Esophagus squamous epithelium (tissue), 5 donors: ENCODE measurements at places on chromosomes 2 and 18.

- DNase-seq: no peak
Observed at GRCh38 chr18:24246143-24246542, 107.3 kb downstream of the CABYR start.

DNA sequence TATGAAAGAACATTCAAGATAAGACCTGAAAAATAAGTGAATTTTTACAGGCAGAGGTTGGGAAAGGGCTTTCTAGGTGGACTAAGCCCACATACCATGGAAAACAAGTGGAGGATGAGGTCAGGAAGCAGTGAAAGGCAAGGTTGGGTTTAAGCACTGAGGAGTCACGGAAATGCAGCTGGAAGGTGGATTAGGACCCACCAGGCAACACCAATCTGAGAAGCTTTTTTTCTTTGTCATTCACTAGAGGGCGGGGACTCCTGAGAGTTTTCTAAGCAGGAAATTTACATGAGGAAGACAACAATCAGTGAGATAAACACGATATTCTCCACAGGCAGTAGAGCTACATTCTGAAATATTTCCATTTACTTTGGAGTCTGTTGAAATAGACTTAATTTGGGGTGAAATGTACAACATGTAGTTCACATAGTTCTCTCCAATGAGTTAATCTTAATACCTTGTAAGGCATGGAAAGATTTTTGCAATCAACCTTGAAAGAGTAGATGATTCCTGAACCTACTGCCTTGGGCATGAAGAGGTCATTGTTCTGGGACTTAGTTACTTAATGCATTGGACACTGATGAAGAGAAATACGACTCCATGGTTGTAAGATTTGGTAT lies 40.7 kb downstream of the VIT start:
- no peak for DNase-seq

GRCh38 chr2:106280224-106280623 lies 86.1 kb upstream of the UXS1 start:
- no peak for DNase-seq

DNA sequence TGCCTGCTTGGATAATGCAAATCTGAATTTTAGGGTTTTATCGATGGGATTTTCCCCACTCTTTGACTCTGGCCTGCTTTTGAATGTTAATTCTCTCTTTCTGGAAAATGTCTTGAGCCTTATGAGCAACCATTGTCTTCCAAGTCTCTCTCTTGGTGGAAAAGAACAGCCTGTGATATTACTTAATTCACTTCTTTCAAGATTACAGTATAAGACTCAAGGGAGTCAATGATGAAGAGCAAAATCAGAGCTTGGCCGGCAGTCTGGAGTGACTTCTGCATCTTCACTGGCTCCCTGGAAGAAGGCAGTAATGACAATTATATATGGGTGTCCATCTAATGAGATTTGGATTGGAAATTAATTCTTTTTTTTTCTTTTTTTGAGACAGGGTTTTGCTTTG lies 122.9 kb upstream of the ZEB2 start:
- DNase-seq: no peak

DNA sequence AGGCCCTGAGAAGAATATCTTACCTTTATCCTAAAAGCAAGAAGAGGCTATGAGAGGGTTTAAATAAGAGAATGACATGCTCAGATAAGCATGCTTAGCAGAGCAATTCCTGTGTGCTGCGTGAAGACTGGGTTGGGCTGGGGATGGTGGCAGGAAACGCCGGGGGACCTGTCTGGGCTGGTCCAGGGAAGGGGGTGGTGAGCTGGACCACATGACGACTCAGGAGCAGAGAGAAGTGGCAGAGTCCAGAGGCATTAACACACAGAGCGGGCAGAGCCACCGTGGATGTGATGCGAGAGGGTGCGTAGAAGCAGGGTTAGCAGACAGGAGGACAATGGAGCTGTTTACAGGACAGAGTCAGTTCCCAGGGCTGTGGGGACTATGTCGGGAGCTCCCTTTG lies 84.5 kb downstream of the ZBTB7C start:
- DNase-seq: no peak

GRCh38 chr2:229695961-229696360 lies 18.4 kb downstream of the DNER start:
- no peak for DNase-seq

DNA sequence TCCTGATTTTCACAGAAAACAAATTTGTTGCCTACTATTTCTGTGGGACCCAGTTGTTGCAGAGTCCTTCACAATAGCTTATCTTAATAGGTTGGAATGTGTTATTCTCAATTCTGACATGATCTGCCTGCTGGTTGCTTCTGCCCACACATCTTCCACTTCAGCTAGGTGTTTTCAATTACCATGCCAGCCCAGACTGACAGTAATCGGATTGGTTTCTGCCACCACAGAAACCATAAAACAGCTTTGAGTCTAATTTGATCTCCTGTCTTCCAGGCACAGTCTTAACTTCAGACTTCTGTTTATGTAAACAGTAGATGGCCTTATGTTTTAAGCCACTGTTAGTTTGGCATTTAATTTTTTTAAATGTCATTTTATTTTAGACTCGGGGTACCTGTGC lies 248.2 kb upstream of the RBMS1 start:
- DNase-seq: no peak

DNA sequence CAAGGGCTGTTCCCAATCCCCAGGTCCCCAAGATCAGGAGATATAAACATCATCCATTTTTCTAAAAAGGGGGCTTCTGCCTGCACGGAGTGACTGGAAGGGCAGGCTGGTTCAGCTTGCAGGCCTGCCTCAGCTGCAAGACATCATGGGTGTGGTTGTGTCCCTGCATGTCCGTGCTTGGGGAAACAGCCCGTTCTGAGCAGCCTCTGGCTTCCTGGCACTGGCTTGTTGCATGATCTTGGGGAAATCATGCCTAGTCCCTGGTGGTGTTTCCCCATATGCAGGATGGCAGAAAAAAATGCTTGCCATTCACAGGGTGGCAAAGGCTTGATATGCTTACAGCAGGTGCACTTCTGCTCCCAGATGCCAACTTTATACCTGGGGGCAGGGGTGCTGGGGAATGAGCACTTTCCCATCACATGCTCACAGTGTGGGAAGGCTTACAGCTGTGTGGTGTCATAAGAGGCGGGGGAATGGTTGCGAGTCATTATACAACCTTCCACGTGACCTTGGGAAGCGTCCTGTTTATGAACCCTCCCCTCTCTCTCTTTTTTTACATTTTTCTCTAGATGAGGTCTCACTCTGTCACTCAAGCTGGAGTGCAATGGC lies 7.2 kb downstream of the PCARE start:
- DNase-seq: no peak

DNA sequence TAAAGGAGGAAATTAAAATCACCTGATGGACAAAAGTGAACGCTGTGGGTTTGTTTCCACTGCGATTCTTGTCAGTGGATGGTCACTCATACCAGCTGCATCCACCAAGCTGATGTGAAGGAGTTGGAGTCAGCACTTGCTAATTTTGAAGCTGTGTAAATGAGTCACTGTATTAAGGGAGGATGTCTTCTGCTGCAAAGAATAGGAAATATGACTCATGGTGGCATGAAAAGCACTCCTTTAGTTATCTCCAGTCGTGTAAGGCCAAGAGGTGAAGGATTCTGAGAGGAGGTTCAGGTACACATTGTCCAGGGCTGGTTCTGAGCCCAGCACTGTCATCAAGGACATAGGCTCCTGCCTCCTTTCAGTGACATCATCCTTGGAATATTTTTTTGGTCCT lies 71.7 kb upstream of the SKOR2 start:
- no peak for DNase-seq

GRCh38 chr2:116511426-116511825 lies 1303.1 kb upstream of the DDX18 start:
- DNase-seq: no peak

GRCh38 chr2:106197878-106198277 lies 3.8 kb upstream of the UXS1 start:
- DNase-seq: no peak

DNA sequence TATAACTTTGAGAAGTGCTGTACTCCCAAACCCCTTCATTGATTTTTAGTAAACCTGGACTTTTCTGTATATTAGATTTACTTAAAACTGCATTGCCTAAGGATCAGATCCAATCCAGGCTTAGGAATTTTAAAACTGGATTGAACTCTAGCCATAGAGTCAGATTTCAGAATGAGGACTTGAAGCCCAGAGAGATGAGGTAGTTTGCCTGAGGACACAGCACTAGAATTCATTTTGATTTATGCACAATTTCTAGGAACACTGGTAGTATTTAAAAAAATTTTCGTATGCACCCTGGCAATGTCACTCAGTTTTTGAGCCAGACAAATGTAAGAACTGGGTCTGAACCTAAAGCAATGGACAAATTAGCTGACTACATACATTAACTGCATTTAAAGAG lies 144.9 kb downstream of the KCTD1 start:
- DNase-seq: no peak

DNA sequence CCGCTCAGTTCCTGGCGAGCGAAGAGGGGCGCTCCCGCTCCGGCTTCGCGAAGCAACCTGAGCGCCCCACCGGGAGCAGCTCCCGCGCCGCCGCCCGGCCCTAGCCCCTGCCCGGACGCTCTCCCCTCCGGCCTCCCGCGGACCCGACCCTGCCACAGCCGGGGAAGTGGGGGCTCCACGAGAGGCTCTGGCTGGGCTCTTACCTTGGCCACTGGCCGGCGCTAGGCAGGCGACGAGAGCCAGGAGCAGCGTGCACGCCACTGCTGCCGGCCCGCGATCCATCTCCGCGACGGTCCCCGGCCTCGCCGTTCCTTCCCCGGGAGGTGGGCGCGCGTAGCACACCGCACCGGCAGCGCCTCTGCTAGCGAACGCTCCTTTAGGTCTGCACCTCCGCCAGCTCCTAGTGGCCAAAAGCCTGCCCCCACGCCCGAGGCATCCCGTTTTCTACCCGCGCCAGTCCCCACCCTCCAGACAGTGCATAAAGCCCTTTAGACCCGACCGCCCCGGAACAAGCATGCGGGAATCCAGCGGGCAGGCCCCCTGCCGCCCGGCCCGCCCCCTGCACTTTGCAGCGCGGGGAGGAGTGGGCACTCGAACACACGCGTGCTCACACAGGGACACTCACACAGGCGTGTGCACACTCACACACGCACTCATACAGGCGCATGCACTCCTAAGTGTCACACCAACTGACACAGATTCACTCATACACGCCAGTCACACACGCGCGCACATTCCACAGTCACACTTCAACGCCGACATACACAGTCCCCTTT lies at the start of gene LRP2:
Gene LRP2 (minus strand): TSS at position 417 of the 776 bp plus-strand sequence. CDS start 135 bp downstream, at position 282.
- DNase-seq: no peak

- DNase-seq: no peak
Observed at GRCh38 chr2:133949595-133949994, 304.3 kb upstream of the MGAT5 start.

GRCh38 chr2:224778474-224778877 lies 62.3 kb upstream of the CCDC195 start:
- DNase-seq: no peak

- no peak for DNase-seq
Observed at GRCh38 chr18:36330435-36331052, 33.0 kb downstream of the FHOD3 start.

DNA sequence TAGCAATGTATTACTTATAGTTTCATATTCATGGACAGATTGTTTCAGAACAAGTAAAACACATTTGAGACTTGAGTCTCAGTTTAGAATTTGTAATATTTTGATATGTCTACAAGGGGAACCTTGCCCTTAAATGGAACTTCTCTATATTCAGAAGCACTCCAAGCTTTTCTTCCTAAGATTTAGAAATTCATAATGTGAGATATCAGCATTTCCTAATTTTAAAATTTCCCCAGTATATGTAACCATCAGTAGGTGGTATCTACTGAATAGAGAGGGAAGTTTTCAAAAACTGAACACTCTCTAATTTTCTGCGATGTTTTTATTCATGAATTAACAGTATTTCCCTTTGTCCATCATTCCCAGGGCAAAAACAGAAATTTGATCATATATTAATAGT lies 7.6 kb downstream of the ANKRD62 start:
- no peak for DNase-seq

DNA sequence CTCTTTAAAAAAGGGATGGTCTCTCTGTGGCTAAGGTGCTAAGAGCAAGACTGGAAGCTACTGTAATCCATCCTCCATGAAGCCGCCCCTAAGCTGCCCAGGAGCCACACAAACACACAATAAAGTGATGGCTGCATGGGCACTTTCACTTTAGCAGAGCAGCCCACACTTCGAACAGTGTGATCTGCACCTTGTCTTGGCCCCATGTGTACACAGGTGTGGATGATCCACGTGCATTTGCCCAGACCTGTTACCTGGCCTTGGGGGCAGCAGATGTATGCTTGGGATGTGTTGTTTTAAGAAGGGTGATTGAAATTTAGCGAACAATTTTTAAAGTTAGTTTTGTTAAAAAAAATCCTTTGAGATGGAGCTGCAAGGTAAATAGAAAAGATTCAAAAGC lies 39.9 kb downstream of the TMEM178A start:
- no peak for DNase-seq

DNA sequence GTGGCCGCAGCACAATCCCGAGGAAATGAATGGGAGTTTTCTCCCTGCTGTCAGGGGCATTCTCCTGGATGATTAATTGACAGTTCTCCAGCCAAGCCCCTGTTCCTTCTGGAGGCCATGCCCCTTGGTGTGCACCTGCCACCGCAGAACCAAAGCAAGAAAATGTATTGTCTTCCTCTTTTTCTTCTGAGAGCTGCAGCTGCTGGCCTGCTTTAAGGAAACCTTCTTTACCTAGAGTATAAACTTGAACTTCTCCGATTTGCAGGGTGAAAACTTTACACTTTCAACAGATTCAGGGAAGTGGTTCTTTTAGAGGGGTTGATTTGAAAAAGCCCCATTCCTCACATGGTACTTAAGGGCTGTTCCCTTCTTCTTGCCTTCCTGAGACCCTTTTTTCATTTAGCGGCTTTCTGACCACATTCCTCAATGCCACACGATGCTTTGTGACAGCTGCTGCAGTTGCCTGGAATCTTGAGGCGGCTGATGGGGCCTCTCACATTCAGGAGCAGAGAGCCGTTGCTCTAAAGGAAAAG lies 402.8 kb downstream of the TXNL1 start:
- DNase-seq: no peak

GRCh38 chr2:193806088-193806774 lies 1611.5 kb upstream of the TMEFF2 start:
- DNase-seq: no peak

DNA sequence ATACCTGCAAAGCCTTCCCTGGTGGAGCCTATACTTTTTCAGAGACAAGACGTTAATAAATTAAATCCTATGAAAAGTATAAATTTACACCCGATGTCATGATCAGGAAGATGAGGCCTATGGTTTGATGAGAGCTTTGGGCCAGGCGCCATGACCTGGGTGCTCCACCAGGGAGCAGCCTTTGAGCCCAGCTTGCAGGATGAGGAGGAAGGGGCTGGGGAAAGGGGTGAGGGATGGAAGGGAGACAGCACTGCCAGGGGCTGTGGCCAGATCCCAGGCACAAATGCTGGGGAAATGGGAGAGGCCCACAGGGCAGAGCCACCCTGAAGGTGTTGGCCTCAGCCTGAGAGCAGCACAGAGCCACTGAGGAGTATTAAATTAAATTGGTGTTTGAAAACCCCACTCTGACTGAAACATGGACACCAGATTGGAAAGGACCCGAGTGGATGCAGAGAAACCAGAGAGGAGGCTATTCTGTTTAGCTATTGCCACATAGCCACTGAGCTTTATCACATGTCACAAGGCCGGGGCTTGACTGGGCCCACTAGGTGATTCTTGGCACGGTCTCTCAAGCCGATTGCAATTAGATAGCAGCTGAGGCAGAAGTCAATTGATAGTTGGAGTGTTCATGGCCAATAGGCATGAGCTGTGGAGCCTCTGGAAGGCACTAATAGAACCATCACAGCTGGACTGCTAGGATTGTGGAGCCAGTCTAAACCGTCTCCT lies 9.6 kb upstream of the FAHD2A start:
- DNase-seq: no peak

GRCh38 chr2:195899226-195899625 lies 169.4 kb downstream of the DNAH7 start:
- DNase-seq: no peak

GRCh38 chr2:42578621-42579020 lies 10.2 kb downstream of the MTA3 start:
- no peak for DNase-seq
